ENCODE measurements at places on chromosomes 12 and 14.

DNA sequence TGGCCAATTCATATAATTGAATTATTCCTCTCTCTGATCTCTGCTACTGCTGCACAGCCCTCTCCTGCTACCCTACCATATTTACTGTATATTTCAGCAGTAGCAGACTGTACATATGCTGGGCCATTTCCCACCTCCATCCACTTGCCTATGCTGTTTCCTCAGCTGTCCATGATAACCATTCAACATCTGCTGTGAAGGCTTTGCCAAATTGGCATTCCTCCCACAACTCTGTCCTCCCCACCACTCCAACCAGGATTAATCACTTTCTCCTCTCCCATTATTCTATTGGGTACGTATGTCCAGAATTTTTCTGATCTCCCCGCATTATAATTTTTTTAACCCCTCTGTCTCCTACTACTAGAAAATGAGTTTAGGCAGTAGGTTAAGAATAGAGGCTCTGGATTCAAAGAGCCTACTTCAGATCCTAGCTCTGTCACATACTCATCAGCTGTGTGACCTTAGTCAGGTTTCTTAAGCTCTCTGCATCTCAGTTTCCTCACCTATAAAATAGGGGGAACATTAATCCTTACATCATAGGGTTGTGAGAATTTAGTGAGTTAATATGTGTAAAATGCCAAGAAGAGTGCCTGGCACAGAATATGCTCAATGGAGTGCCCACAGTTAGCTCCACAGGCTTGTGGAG is 123.3 kb downstream of the KICS2 start:
- DNase-seq: no peak

DNA sequence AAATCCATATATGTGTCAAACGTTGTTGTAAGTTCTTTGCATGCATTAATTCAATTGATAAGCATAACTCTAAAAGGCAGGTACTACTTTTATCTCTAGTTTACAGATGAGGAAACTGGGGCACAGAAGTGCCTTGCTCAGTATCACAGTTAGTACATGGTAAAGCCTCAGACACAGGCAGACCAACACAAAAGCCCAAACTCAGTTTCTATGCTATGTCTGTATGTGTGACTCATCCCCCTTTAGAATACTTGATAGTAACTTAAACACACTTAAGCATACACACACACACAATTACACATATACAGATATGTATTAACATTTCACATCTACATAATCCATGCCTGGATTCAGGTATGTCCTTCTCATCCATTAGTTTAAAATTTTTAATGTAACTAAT is 88.0 kb downstream of the EPS8 start:
- no peak for DNase-seq

DNA sequence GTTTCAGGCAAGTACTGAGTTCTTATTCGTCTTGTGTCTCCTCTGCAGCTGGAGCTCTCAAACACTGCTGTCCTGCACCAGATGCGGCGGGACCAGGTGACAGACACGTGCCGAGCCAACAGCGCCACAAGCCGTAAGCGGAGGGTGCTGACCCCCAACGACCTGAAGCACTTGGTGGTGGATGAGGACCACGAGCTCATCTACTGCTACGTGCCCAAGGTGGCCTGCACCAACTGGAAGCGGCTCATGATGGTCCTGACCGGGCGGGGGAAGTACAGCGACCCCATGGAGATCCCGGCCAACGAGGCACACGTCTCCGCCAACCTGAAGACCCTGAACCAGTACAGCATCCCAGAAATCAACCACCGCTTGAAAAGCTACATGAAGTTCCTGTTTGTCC is 201.2 kb downstream of the SLC41A2 start:
- no peak for DNase-seq

DNA sequence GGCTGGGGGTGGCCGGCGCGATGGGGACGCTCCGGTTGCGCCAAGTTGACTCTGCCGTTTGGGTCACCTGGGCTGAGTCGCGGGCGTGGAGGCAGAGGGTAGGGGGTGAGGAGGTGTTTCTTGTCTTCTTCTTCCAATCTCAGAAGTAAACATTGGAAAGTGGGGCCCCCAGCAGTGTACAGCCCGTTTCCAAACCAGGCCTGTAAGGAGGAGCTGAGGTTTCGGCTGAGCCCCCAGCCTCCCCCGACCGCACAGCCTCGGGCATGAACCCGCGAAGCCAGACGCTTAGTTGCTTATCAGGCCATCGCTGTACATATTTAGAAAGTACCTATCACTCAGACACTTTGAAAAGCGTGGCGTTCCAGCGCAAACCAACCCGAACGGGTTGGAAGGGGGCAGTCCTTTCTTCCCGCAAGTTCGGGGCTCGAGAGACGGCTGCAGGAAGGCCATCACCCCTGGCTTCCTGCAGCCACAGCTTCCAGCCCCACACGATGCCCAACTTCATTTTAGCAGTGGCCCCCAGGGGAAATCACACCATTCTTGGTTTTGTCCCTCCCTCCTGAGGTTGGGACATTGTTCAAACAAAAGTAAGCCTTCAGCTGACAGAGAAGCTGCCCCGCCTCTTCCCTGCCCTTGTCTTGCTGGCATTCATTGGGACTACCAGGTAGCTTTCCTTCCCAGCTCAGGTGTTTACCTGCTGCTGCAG is 164.1 kb downstream of the ZFP36L1 start:
- no peak for DNase-seq

- DNase-seq: no peak
These were observed 12.3 kb downstream of the KRT80 start for GRCh38 chr12:52179396-52179973.

- no peak for DNase-seq
These were observed 1.5 kb upstream of the LGALS3 start for GRCh38 chr14:55127460-55127951.

GRCh38 chr12:61538951-61539350 is 721.3 kb upstream of the USP15 start:
- DNase-seq: no peak

- no peak for DNase-seq
These were observed 109.8 kb upstream of the FUT8 start for GRCh38 chr14:65302571-65303189.

- DNase-seq: no peak
These were observed 43.3 kb downstream of the ADCK1 start for GRCh38 chr14:77843195-77843594.

DNA sequence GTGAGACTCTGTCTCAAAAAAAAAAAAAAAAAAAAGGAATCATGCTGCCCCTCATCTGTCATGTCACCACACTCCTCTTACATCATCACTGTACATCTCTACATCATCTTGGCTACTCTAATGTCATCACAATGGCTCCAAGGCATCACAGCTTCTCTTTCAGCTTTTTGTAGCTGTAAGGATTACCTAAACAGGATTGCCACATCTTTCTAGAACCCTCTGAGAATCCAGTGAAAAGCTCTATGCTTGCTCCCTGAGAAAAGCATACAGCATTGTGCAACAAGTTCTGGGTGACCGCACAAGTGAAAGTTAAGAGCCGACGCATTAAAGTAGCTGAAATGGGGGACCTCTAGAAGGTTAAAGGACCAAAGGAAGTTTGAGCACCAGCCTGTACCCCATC is 272.5 kb downstream of the C12orf50 start:
- no peak for DNase-seq

GRCh38 chr14:20559461-20559904 is 1.4 kb downstream of the RNASE9 start:
- no peak for DNase-seq

All from NCI-H1930 (cell line).